Neural cell (in vitro differentiated cells): ENCODE measurements at places on chromosomes 12 and 14. TPM values are rescaled to one million over a fixed set of nuclear protein-coding genes. Genes with fewer than 3 reads are reported as not detected.

Gene SUPT16H
- 83.4 and 96.2 TPM in 2 replicates for polyA plus RNA-seq

Gene KERA
- not detected in 2 replicates for polyA plus RNA-seq

Gene DLGAP5
- polyA plus RNA-seq, result 1.9 and 2.0 TPM in 2 replicates

Gene PLEKHG7
- not detected in 2 replicates for polyA plus RNA-seq

Gene FAM186B
- polyA plus RNA-seq, result not detected in 2 replicates

Gene POU6F1
- polyA plus RNA-seq, result 12.4 and 12.7 TPM in 2 replicates

Gene EXD2
- polyA plus RNA-seq, result 43.3 and 49.9 TPM in 2 replicates

Gene CPNE6
- 2.3 and 4.1 TPM in 2 replicates for polyA plus RNA-seq

Gene P2RX7
- polyA plus RNA-seq, result not detected in 2 replicates

Gene ETFBKMT
- polyA plus RNA-seq, result 1.0 and 1.7 TPM in 2 replicates

Gene HOXC5
- not detected in 2 replicates for polyA plus RNA-seq

Gene KIF5A
- polyA plus RNA-seq, result 58.8 and 67.5 TPM in 2 replicates

Gene PROX2
- not detected in 2 replicates for polyA plus RNA-seq

Gene PTCSC3
- polyA plus RNA-seq, result not detected in 2 replicates

Gene POC1B
- polyA plus RNA-seq, result 10.0 and 11.1 TPM in 2 replicates

Gene ACSM4
- polyA plus RNA-seq, result not detected in 2 replicates

Gene KRT3
- not detected in 2 replicates for polyA plus RNA-seq

Gene SERPINA9
- not detected in 2 replicates for polyA plus RNA-seq

Gene ADAM20
- polyA plus RNA-seq, result 0.57 and 0.74 TPM in 2 replicates

Gene DHH
- polyA plus RNA-seq, result 0.28 and 0.66 TPM in 2 replicates

Gene LRCOL1
- not detected in 2 replicates for polyA plus RNA-seq

Gene STYK1
- polyA plus RNA-seq, result 0.24 and 0.26 TPM in 2 replicates

Gene SCN8A
- polyA plus RNA-seq, result 14.2 and 15.2 TPM in 2 replicates

Gene TMBIM6
- 308 and 318 TPM in 2 replicates for polyA plus RNA-seq

Gene OASL
- polyA plus RNA-seq, result 0.42 TPM in 1 of 2 replicates, not detected in the other

Gene A2M
- polyA plus RNA-seq, result 0.09 TPM in 1 of 2 replicates, not detected in the other

Gene TXNRD1
- 59.6 and 61.8 TPM in 2 replicates for polyA plus RNA-seq

Gene WSCD2
- polyA plus RNA-seq, result 5.8 and 7.8 TPM in 2 replicates

Gene SIX4
- 1.1 and 1.3 TPM in 2 replicates for polyA plus RNA-seq

Gene ITGB7
- 0.26 TPM in 1 of 2 replicates, not detected in the other for polyA plus RNA-seq

Gene ASB2
- polyA plus RNA-seq, result 0.26 TPM in 1 of 2 replicates, not detected in the other

Gene TPPP2
- not detected in 2 replicates for polyA plus RNA-seq

Gene OAS3
- polyA plus RNA-seq, result not detected in 2 replicates

Gene FGF23
- not detected in 2 replicates for polyA plus RNA-seq

Gene UNC79
- 22.6 and 26.0 TPM in 2 replicates for polyA plus RNA-seq

Gene ACOT4
- 1.1 TPM in 1 of 2 replicates, not detected in the other for polyA plus RNA-seq

Gene SLC2A14
- not detected in 2 replicates for polyA plus RNA-seq

Gene LHX5
- polyA plus RNA-seq, result 2.0 and 3.8 TPM in 2 replicates

Gene SOX5
- polyA plus RNA-seq, result 1.8 and 2.0 TPM in 2 replicates

Gene SLCO1B3
- polyA plus RNA-seq, result not detected in 2 replicates

Gene COL2A1
- 1.2 and 1.3 TPM in 2 replicates for polyA plus RNA-seq

Gene PRB2
- not detected in 2 replicates for polyA plus RNA-seq

Gene CHD8
- polyA plus RNA-seq, result 44.1 and 52.3 TPM in 2 replicates

Gene RNF212B
- not detected in 2 replicates for polyA plus RNA-seq

Gene SETD3
- polyA plus RNA-seq, result 44.0 and 49.6 TPM in 2 replicates

Gene GPRC5D
- not detected in 2 replicates for polyA plus RNA-seq

Gene C12orf42
- 0.54 and 0.66 TPM in 2 replicates for polyA plus RNA-seq

Gene ACRBP
- polyA plus RNA-seq, result 1.6 and 4.7 TPM in 2 replicates

Gene GALNT6
- not detected in 2 replicates for polyA plus RNA-seq

Gene AEBP2
- polyA plus RNA-seq, result 14.6 and 20.5 TPM in 2 replicates

Gene SLC7A8
- polyA plus RNA-seq, result 0.21 and 1.7 TPM in 2 replicates

Gene TAS2R43
- polyA plus RNA-seq, result 0.35 and 1.1 TPM in 2 replicates

Gene LYZ
- polyA plus RNA-seq, result 0.20 TPM in 1 of 2 replicates, not detected in the other

Gene WNT5B
- 17.0 and 17.4 TPM in 2 replicates for polyA plus RNA-seq

Gene IL31
- not detected in 2 replicates for polyA plus RNA-seq

Gene GPR135
- polyA plus RNA-seq, result 2.9 and 3.0 TPM in 2 replicates

Gene KRT77
- polyA plus RNA-seq, result not detected in 2 replicates

Gene KCNC2
- polyA plus RNA-seq, result 6.7 and 7.4 TPM in 2 replicates
